ENCODE measurements at places on chromosomes 5 and 9. TPM values are rescaled to one million over a fixed set of nuclear protein-coding genes. Genes with fewer than 3 reads are reported as not detected.

The PIP5KL1 gene
- total RNA-seq: 2.6 TPM

The OBP2B gene
- not detected for total RNA-seq

The LCN9 gene
- total RNA-seq: not detected

The FBP2 gene
- total RNA-seq: 3.1 TPM

The TAS2R1 gene
- total RNA-seq: not detected

The HRCT1 gene
- 0.99 TPM for total RNA-seq

The SLC25A25 gene
- total RNA-seq: 31.4 TPM

DNA sequence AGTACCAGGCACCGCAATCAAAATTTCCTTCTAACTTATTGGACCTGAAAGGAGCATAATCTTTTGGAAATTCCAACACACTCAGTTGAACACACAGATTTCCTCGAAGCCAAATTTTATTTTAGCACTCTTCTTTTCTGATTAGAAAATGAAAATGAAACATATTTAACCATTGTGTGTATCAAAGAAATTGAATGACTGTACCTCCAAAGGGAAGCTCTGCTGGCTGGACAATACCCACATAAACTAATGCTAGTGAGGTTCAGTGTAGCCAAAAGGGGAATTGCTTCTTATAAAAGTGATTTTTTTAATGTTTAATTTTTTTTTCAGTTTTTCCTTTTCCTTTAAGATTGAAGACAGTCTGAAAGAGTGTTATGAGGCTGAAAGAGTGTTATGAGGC lies 239.6 kb upstream of the NREP start:
- no peak for DNase-seq

DNA sequence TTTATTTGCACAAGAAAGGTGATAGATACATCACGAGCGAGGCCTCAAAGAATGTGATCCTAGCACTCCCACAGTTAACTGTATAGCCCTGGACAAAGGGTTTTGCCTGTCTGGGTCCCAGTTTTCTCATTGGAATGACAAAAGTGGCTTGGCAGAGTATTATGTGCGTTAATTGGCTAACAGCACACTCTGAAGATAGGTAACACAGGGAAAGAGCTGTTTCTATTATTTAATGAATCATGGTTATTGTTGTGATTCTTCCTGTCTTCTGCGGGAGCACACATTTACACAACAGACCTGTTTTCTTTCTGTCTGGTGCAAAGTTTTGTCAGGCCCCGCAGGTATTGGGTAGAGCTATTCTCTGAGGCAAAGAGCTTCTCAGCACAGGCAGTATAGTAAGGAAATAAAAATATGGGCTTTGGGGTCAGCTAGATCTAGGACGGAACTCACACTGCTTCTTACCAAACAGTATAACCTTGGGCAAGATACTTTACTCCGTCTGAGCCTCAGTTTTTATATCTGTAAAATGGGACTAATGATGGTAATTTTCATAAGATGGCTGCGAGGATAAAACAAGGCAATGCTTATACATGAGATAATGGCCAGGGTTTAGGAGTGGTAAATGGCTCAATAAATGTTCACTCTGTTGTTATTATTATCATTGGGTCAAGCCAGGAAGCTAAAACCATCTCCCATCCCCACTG lies 78.9 kb downstream of the PLAC8L1 start:
- DNase-seq: no peak

- no peak for DNase-seq
Measured at GRCh38 chr5:74342182-74342581, 298.3 kb downstream of the ENC1 start.

DNA sequence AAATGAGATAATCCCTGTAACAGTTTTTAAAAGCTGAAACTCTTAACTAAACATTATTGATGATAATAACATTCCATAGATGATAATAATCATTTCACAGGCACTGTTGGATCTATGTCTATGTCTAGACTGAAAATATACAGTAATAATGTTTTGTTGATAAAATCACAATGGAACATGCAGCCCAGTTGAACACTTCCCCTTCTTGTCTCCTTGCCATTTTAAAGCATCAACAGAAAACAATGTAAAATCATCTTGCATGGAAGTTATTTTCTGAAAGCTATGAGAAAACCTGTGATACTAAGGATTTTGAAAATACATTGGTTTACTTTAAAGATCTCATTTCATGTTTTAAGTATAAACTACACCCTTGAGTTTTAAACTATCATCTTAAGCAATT lies 1.9 kb downstream of the GAPT start:
- DNase-seq: no peak

- no peak for DNase-seq
Measured at GRCh38 chr5:88398316-88398715, 129.7 kb upstream of the TMEM161B start.

- no peak for DNase-seq
Measured at GRCh38 chr5:22549876-22550671, 303.1 kb downstream of the CDH12 start.

DNA sequence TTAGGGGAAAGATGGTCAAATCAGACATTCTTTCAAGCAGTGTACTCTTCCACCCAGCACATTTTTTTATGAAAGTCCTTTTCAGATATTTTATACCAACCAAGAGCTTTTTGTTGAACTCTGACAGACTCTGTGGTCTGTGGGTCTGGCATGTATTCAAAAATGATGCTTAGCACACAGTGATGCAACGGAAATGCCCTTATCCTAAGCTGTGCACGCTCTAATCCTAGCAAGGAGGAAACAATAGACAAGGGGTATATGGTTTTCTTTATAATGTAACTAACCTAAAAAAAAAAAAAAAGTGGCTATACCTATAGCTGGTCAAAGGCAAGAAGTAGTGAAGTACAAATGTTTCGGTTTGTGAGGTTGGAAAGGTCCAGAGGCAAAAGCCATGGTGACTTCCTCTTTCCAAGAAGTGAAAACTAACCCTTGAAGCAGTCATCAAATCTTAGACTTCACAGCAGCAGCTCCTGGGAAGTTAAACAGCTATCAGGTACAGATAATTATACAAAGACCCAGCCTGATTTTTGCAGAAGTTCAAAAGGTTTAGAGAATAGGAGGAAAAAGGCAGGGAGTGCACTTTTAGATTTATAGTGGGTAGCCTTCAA lies 82.5 kb downstream of the SEMA6A start:
- no peak for DNase-seq

GRCh38 chr9:120441426-120442307 lies 138.3 kb downstream of the CDK5RAP2 start:
- DNase-seq: no peak

- DNase-seq: no peak
Measured at GRCh38 chr9:125121146-125121545, 22.2 kb downstream of the SCAI start.

DNA sequence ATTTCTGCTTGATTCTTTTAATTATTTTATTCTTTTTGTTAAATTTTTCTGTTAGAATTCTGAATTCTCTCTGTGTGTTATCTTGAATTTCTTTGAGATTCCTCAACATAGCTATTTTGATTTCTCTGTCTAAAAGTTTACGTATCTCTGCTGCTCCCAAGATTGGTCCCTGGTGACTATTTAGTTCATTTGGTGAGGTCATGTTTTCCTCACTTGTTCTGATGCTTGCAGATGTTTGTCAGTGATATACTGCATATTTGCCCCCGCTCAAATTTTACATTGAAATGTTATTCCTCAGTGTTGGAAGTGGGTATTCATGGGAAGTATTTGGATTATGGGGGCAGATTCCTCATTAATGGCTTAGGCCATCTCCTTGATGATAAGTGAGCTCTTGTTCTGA lies 105.3 kb downstream of the PRDM9 start:
- no peak for DNase-seq

GRCh38 chr9:38051780-38052546 lies 17.1 kb downstream of the SHB start:
- DNase-seq: no peak

DNA sequence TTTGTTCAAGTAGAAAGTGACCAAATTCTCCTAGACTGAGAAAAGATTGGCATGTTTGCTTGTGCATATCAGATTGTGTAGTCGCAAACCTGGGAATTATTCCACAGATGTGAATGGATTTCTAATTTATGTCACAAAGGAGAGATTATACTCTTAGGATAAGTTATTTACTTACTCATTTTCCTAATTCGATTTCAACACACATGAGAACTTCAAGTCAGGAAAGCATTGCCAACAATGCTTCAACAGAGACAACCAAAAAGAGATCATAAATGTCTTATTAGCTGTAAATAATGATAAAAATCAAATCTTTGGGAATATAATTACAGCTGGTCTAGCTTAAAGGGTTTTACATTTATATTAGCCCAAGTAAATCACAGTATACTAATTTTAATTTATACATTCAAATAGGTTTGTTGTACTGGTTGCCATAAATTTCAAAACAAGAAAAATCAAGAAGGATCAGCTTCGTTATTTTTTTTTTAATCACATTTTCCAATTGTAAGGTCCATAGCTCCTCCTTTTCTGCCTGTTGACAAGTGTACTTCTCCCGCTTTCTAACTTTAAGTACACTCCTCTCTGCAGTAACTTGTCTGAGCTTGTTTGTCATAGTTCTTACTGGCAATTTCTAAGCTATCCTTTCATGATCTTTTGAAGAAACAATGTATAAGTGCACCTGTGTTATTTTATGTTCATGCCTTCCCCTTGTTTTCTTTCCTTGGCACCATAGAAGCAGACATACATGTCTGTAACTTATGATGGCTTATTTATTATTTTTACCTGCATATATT lies 246.6 kb downstream of the DEPDC1B start:
- DNase-seq: no peak

- no peak for DNase-seq
Measured at GRCh38 chr5:65809817-65810531, 88.0 kb downstream of the NLN start.

- no peak for DNase-seq
Measured at GRCh38 chr9:132216861-132217619, 55.2 kb downstream of the NTNG2 start.

DNA sequence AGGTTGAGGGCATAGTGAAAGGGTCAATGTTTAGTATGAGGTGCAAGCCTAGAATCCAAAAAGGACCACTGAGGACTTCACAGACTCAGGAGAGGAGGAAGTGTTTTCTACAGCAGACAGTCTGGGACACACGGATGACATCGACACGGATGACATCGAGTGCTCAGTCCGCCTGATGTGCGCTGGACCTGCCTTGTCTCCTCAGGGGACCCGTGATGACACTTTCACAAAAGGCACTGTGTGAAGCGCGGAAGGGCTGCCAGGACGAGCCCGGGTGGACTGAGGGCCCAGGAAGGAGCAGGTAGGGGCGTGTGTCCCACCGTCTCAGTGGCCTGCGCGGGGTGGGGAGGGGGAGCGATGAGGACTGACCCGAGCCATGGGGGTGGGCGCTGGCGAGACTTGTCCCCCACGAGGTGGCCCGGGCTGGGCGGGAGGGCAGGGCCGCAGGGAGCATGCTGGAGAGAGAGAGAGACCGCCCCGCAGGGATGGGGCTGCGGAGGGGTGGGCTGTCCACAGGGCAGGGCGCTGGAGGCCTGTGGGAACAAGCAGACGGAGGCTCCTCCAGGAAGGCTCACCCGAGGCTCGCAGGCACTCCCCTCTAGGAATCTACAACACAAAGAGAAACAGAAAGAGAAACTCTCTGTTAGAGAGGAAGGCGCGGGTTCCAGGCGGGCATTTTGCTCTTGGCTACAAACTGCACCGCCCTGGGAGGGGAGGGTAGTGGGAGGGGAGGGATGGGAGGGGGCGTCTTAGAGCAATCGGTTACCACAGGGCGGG lies 54.9 kb downstream of the USP20 start:
- no peak for DNase-seq

DNA sequence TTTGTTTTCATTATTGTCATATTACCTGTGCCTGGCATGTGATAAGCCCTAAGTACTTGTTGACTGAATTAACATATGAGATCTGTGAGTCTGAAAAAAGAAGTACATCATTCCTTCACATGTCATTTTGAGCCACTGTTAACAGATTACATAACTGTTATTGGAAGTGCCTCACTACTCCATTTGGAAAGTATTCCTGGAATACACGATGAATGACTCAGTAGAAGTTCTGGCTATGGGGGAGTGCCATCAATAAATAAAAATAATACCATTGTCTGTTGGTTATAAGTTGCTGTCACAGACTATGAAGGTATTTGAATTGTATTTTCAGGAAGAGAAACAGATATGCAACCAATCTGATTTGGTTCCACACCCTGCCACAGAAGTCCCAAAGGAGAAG lies 12.9 kb downstream of the NIPSNAP3B start:
- no peak for DNase-seq

- DNase-seq: no peak
Measured at GRCh38 chr5:4348423-4348822, 752.8 kb downstream of the IRX1 start.

DNA sequence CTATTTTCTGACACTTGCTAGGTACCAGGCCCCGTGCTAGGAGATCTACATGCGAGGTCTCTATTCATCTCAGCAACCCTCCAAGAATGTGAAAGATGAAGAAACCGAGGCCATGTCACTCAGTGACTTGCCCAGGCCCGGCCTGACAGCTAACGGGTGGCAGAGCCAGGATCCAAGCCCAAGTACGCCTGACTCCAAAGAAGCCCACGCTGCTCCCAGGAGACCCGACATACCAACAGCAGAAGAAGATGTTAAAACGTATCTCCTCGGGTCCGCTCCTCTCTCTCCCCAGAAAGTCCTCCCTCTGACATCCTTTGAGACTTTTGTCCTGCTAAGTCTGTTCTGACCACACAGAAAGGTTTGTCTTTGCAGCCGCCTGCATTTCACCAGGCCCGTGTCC lies 65.2 kb downstream of the CRB2 start:
- no peak for DNase-seq

DNA sequence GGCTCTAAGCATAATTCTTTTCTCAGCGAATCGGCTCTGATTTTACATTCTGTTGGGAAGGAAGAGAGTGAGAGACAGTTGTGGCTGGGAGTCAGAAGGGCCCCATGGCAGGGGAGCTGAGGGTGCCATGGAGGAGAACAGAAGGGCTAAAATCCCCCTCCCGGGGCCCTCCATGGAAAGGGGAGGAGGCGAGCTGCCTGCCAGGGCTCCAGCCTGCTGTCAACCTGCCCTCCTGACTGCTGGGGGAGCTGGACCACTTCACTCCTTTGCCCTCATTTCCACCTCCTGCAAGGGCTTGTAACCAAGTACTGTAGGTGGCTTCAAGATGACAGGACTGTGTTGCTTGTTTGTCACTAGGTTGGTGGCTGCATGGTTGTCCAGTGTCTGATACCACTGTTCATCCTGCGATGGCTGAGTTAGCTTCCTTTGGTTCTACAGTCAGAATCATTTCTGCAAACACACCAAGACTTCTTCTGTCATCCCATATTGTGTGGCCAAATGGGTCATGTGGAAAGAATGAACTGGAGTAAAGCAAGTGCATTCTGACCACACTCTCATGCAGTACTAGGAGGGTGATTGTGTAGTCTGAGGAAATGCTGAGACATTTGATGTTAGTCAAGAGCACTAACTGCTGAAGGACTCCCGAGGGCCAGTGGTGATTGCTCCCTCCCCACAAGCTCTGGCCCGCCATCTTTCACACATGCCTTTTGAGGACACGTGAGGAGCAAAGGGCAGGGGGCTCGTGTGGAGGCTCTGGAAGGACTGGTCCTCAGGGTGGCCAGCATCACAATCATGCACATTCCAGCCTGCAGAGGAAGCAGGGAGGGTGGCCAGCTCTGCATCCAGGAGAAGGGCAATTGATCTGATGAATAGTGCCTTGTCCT lies 307.2 kb downstream of the GADD45G start:
- no peak for DNase-seq

GRCh38 chr9:73573235-73573634 lies 421.6 kb downstream of the ANXA1 start:
- no peak for DNase-seq
